ENCODE measurements at places on chromosomes 4 and X. TPM values are rescaled to one million over a fixed set of nuclear protein-coding genes. Genes with fewer than 3 reads are reported as not detected.

Gene GJB1
- not detected for total RNA-seq

Gene MMRN1
- total RNA-seq = 68.4 TPM

Gene OCIAD2
- total RNA-seq = 8.7 TPM

Gene DDX60
- 6.7 TPM for total RNA-seq

Gene FAM149A
- total RNA-seq = 19.5 TPM

Gene FABP2
- not detected for total RNA-seq

Gene DNAAF6
- not detected for total RNA-seq

Gene PACRGL
- 28.8 TPM for total RNA-seq

DNA sequence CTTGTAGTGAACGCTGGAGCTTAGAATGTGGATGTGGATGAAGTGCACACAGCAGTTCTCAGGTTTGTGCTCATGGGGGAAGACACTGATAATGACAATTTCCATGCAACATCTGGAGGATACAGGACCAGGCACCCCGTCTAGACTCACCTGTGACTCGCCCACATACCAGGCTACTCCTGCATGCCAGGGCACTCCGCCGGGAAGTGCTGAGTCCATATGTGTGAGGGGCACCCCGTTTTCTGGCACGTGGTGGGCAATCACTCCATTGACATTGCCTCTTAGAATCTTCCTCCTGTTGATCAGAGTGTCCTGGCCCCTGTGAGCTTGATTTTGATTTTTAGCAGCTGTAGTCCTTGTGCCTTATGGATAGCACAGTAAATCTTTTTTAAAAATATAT lies 90.9 kb upstream of the LRPAP1 start:
- no peak for DNase-seq

- DNase-seq = no peak
Observed at GRCh38 chr4:126906466-126906865, 726.3 kb upstream of the INTU start.

GRCh38 chr4:76257824-76258223 lies 6.3 kb downstream of the FAM47E start:
- no peak for DNase-seq

DNA sequence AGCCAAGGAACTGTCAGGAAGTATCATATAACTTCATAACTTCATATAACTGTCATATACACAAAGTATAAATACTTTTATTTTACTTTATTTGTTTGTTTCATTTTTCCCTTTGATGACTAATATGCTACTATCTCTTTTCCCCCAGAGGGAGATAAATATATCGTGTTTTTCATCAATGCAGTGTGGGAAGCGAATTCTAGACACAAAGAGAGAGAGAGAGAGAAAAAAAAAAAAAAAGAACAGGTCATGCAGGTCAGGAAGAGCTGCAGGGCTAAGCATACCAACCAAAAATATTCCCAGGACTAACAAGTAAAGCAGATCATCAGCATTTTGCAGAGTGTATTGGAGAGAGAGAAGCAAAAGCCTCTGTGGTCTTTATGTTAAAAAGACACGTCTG lies 1849.2 kb downstream of the STIM2 start:
- DNase-seq = no peak

GRCh38 chrX:16770970-16771482 lies 15.2 kb upstream of the TXLNG start:
- no peak for DNase-seq

- no peak for DNase-seq
Observed at GRCh38 chrX:6729626-6730025, 194.7 kb upstream of the VCX3A start.

DNA sequence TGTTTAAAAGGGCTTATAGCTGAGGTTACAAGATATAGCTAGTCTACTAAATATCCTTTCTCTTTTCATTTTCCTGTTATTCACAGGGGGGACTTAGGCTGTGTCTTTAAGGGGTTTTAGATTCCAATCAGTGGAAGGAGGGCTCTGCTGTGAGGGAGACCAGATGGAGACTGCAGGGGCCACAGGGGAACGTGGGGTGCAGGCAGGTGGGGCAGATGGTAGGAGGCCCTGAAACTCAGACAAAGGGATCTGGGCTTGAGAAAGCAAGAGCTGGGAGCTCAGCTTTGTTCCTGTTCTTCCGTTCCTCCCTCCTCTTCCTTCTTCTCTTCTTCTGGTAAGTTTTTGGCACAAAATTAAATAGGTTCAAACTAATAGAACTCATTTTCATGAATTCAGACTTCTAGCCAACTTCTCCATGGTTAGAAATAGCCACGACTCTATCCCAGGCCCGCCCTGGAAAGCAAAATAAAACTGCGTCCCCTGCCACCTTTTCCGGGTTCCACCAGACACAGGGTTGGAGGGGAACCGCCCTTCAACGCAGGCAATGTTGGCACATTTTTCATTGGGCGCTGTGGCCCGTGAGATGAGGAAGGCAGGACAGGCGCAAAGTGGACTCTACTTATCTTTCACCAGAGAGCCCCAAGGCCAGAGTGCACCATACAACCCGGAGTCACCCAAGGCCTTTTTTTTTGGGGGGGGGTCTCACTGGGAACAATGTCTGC lies 3.5 kb upstream of the TMSB4X start:
- DNase-seq = no peak
